Mesangial cell (primary cell): ENCODE measurements at places on chromosomes 2 and 18. TPM values are rescaled to one million over a fixed set of nuclear protein-coding genes. Genes with fewer than 3 reads are reported as not detected.

RRM2 gene
- total RNA-seq = 10.3 and 215 TPM in 2 replicates

CXCR4 gene
- total RNA-seq = not detected in 2 replicates

UGT1A4 gene
- not detected in 2 replicates for total RNA-seq

TMEM237 gene
- total RNA-seq = 10.4 and 25.9 TPM in 2 replicates

TDRD15 gene
- total RNA-seq = not detected in 2 replicates

TNFRSF11A gene
- total RNA-seq = 0.13 and 0.33 TPM in 2 replicates

CDK5R2 gene
- total RNA-seq = not detected in 2 replicates

LRP1B gene
- total RNA-seq = under 0.01 and 0.13 TPM in 2 replicates

MFSD2B gene
- 0.16 and 0.38 TPM in 2 replicates for total RNA-seq

SULT1C3 gene
- not detected in 2 replicates for total RNA-seq

STAT4 gene
- under 0.01 and 0.38 TPM in 2 replicates for total RNA-seq

PTMA gene
- total RNA-seq = 409 and 710 TPM in 2 replicates

POTEF gene
- 0.16 TPM in 1 of 2 replicates, not detected in the other for total RNA-seq

OSR1 gene
- 0.81 and 3.7 TPM in 2 replicates for total RNA-seq
